ENCODE measurements at places on chromosomes 3 and 15. TPM values are rescaled to one million over a fixed set of nuclear protein-coding genes. Genes with fewer than 3 reads are reported as not detected.

The CATSPER2 gene
- 7.8 TPM for total RNA-seq

The C15orf62 gene
- total RNA-seq: not detected

The SHC4 gene
- 0.43 TPM for total RNA-seq

The DGKG gene
- total RNA-seq: 13.4 TPM

The CFAP161 gene
- not detected for total RNA-seq

The IL12A gene
- 35.9 TPM for total RNA-seq

The PLSCR4 gene
- 43.2 TPM for total RNA-seq

Data from stomach (tissue), 19 donors.